Posterior cingulate gyrus (tissue), 11 donors: ENCODE measurements at places on chromosomes 11 and 22.

DNA sequence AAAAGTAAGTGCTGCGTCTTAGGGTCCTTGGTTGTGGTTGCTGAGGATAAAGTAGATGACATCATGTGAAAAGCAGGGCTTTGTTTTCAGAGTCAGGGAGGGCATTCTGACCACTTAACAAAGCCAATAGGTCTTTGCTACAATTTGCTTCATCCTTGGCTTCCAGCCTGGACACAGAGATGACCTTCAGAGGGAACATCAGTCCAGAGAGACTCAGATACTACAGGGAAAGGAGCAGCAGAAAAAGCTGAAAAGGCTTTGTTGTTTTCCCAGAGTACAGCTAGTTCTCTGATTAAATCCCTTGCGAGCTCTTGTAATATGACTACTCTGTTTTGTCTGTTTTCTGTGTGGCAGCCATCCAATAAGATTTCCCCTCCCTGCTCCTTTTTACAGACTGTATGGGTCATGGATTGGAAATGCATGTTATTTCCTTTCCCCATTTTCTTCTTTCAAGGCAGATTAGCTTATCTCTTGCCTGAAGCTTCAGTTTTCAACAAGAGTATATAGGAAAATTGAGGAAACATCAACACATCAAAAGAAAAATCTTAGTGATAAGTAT, 31.9 kb downstream of the ATG13 start:
- no peak for DNase-seq

DNA sequence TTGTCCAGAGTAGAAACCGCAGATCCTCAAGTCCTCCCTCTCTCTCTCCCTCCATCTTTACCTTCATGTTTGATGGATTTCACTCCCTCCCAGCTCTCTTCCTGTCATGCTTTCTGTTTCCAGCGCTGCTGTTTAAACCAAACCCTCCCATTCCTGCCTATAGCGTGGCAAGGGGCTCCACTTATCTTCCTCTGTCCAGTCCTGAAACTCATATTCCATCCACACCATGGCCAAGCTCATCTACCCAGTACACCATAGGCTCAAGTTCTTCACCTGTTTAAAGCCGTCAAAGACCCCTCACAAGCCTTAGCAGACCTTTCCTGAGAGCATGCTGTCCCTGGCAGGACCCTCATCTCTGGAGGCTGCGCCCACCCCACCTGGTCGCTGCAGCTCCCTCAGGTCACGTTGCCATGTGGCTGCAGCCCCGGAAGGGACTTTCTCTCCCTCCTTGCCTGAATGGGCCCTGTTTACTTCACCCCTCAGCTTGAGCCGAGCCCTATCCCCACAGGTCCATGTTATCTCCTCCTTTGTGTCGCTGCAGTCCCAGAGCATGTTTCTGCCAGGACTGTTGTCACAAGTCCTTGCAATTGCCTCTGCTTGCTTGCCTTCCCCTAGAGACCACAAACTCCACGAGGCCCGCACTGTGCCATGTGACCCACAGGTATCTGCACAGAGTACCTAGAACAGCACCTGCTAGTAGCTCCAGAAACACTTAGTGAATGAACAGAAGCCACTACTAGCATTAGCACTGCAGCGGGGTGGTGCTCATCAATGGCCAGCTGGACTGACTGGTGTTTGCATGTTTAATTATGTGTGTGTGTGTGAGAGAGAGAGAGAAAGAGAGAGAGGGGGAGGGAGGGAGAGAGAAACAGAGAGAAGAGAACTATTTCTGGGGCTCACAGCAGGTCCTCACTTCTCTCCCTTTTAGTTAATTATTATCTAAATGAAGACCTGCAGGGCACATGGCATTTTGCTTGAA, 149.4 kb upstream of the SNX19 start:
- DNase-seq, result no peak

DNA sequence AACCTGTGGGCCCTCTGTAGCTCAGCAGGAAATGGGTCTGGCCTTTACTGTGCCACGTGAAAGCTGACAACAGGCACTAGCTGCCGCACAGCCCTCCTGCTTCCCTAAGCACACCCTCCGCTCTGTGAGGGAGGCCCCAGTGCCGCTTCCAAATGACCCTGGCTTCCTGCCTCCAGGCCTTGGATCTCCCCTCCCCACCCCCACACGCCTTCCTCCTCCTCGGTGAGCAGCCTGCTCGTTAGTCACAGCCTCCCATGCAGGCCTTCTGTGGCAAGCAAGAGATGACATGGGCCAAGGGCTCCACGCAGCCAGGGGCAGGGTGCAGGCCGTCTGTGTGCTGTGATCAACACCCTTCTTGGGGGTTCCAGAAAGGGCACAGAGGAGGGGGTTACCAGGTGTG, 15.3 kb upstream of the RASL10A start:
- peak; percentile 76 for DNase-seq

DNA sequence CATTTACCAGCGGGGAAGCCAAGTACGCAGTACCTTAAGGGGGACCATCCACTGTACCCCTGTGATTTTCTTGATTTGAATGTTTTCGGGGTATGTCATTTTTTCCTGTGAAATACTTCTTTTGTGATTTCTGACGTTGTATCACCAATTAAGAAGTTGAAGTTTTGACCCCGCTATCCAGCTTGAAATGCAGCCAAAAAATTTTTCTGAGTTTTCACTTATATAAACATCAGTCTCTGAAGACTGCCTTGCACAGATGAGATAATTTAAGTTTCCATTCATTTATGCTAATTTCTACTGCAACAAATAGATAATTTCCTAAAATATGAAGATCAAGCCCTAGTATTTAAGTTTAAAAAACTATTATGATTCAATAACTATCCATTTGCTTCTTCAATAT, 20.0 kb downstream of the CTSC start:
- no peak for DNase-seq

GRCh38 chr11:120410622-120411380, 74.6 kb downstream of the ARHGEF12 start:
- DNase-seq, result no peak

GRCh38 chr11:126115816-126116331, 53.2 kb upstream of the CDON start:
- no peak for DNase-seq
